ENCODE measurements at places on chromosomes 5 and 9. TPM values are rescaled to one million over a fixed set of nuclear protein-coding genes. Genes with fewer than 3 reads are reported as not detected.

- H3K27ac ChIP-seq, result no peak overlapping the region
- DNase-seq, result no peak
- no peaks in the 10 kb centered on the region for H3K4me1 ChIP-seq
- H3K36me3 ChIP-seq, result no peaks in the 10 kb centered on the region
These were observed 12.1 kb downstream of the BSPRY start for GRCh38 chr9:113361304-113362018.

CDK9 gene
- total RNA-seq, result 119 TPM

CDO1 gene
- total RNA-seq, result not detected

DNA sequence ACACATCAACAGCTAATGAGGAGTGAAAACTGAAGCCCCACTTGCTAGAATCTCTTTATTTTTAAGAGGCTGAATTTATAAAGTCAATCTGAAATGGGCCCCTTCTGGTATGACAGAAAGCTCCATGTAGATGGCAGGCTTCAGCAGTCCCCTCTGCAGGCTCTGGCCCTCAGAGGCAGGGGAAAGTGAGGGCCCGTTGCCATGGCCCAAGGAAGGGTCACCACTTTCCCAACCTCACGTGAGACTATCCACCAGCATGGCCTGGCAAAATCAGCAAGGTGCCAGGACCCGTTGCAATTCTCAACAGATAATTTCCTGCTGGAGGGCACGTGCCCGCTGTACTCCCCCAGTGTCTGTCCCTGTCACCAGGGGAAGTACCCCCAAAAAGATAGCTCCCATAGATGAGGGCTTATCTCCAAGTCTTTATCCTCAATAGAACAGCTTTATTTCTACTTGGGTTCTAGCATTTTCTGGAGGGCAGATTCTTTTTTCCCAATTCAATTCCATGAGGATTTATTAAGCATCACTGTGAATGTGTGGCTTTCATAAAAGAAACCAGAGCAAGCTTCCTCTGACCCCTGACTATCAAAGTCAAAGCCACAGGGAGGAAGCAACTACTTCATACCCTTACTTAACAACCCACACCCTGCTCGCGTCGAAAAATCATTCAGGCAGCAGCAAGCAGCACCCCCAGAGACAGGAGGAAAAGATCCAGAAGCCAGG lies 85.4 kb upstream of the FSTL4 start:
- H3K36me3 ChIP-seq, result no peaks in the 10 kb centered on the region
- peaks cover 9% of the 10 kb centered on the region for H3K27me3 ChIP-seq
- no peak for DNase-seq
- peaks cover 12% of the 10 kb centered on the region for H3K4me1 ChIP-seq

GRCh38 chr5:150434464-150434863 lies 15.1 kb downstream of the RPS14 start:
- DNase-seq, result no peak
- H3K4me3 ChIP-seq, result no peak overlapping the region

DNA sequence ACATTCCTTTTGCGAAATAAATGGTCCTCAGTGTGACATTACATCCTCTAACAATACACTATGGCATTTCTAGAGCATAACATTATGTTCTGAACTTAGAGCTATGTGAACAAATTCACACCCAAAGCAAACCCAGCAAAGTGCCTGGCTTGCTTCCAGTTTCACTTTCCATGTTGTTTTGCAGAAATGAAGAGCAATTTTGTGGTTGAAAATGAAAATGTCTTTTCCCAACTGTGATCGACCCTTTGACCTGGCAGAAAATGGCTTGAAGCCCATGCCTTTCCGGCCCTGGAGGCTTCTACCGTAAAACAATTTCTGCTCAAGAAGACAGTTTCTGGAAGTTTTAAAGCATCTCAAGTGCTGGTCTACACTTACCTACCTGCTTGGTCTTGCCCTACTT lies 344.7 kb upstream of the RGMB start:
- H3K27me3 ChIP-seq, result no peaks in the 10 kb centered on the region
- no peak overlapping the region for H3K4me3 ChIP-seq
- no peak for DNase-seq
- H3K4me1 ChIP-seq, result no peaks in the 10 kb centered on the region
- no peaks in the 10 kb centered on the region for H3K36me3 ChIP-seq

PCDHGA3 gene
- total RNA-seq, result not detected

IL5 gene
- total RNA-seq, result 9.5 TPM

Measured in natural killer cell treated with Interleukin-12 subunit alpha and Interleukin-12 subunit beta and Interleukin-15 and Interleukin-18, amount 100 ng/mL, for 72 hours (primary cell).